ENCODE measurements at places on chromosomes 2 and 18.

GRCh38 chr2:16092861-16093638 is 152.7 kb downstream of the MYCN start:
- DNase-seq, result no peak

GRCh38 chr2:74374509-74375205 is 5.5 kb downstream of the DCTN1 start:
- DNase-seq, result peak; percentile 85

DNA sequence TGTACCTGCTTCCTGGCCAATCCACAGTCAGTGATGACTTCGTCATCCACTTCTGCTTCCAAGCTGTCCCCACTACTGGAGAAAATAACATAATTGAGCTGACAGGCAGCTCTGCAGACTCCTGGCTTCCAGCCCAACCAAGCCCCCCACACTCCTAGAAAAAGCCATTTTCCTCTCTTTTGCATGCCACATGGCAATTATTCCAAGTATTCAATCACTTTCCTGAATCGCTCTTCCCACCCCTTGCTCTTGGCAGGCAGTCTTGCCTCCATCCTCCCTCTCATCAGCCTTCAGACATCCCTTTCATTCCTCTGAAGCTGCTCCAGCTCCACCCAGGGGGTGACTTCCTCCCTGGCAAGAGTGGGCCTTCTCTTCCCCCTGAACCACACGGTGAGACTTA is 14.3 kb upstream of the ST8SIA5 start:
- no peak for DNase-seq

- DNase-seq, result peak; percentile 27
These were observed 21.9 kb upstream of the CERS6 start for GRCh38 chr2:168434146-168434545.

DNA sequence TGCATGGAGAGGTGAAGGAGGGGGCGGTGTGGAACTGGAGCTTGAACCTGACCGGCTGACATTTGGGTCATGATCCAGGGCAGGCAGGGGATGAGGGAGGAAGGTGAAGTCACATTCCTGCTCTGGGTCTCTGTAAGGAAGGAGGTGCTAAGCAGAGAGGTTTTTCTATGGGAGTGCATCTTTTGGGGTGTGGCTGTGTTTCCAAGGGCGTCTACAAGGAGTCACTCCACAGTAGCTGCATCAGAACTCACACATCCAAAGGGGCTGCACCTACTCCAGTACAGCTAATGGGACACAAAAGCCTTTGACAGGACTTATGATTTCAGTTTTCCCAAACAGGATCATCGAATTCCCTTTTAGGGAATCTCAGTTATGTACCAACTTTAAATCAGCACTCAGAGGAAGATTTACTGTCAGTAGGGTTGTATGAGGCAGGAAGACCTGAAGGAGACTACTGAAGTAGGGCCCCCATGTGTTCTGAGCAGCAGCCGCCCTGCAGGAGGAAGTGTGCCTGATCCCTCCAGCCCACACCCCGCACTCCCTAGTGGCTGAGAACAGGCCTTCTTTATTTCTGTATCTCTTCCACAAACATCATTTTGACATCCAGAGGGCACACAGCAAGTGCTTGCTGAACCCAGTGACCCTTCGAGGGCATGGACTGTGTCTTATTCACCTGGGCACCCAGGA is 137.2 kb downstream of the CELF4 start:
- DNase-seq, result no peak

GRCh38 chr2:15829985-15830384 is 110.4 kb upstream of the MYCN start:
- no peak for DNase-seq
